Hippocampal formation (tissue), 2 donors: ENCODE measurements at places on chromosomes 6 and 20.

DNA sequence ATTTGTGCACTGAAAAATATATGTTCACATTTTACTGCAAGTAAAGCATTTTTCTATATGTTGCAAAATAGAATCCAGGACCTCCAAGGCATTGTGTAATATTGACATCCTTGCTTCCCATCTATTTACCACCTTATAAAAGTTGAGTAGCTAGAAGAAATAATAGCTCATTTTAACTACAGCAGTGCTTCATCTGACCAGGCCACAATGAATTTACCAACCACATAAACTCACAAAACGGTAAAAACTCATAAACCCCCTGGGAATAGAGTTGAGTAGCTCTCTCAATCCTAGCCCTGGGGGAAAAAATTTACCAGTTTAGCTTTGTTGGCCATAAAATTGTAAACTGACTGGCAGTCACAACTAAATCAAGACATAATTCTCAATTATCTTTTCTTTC lies 3.9 kb downstream of the ATXN1 start:
- DNase-seq: no peak

DNA sequence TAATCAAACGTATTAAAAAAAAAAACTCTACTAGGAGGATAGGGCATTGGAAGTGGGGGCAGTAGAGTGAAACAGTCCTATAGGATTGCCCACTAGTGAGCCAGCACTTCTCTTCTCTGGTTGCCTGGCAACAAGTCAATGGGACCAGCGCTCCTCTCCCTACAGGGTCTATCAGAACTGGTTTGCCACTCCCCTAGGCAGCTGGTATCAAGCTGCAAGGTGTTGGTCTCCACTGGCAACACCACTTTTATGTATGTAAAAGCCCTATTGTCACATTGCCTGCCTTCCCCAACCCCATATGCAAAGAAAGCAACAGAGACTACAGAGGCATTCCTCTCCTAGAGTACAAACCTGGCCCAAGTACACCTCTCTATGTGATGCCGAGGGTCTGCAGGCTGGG lies 166.9 kb upstream of the MCHR2 start:
- DNase-seq: no peak

DNA sequence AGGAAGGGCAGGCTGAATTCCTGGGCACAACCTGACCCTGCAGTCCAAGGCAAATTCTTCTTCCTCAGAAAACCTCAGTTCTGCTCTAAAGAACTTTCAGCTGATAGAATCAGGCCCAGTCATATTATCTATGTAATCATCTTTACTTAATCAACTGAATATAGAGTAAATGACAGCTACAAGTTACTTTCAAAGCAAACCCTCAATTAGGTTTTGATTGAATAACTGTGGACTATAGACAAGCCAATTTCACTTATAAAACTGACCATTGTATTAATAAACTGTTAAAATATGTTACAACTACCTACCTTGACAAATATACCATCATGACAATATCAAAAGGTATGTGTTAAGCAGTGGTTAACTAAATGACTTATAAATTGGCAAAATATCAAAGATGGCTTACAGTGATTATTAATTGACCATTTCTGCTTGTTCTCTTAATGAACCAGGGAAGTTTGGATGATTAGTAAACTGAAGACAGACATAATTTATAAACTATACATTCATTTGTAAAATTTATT lies 46.1 kb upstream of the ADGRF5 start:
- DNase-seq: no peak

DNA sequence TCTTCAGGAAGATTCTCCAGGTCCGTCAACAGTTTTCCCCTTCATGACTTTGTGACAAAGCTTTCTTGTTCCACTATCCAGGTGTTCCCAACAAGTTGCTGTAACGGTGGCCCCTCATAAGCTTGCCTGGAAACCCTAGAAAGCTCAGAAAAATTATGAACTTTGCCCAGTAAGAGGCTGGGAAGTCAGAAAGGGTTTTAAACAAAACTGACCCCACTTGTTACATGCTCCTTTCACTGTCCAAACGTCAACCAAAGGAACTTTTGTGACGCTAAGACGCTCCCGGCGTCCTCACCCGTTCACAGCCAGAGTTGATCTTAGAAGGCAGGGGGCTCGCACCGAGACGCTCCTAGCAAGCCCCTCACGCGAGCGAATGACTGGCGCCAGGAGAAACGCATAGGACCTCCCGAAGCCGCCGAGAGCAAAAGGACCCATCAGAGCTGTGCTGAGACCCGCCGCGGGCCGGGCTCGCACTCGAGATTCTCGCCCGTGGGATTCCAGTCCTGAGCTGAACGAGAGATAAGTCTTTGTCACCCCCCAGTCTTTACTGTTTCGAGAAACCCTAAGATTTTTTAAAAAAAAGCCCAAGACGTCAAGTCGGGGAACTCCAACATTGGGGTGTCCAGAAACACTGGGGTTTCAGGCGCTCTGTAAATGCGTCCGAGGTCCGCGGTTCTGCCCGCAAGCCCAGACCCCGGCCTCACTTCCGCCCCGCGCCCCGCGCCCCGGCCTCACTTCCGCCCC lies 544 bp upstream of the ACAT2 start:
- DNase-seq: no peak

DNA sequence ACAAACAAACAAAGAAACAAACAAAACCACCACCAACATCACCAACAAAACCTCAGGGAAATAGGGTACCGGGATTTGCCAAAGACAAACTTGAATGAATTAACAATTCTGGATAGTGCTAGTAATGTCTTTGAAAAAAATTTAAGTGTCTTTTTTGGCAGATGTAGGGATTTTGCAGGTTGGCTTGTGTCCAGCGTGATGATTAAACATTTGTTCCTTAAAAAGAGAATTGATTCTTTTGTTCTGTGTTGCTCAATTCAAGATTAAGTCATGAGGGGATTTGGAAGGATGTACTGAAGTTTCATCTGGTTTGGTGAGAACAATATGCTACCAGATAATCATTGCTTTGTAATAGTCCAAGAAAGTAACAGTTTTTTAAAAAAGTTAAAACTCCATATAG lies 125.1 kb upstream of the HS3ST5 start:
- DNase-seq: no peak
